ENCODE measurements at places on chromosomes 2 and 18. TPM values are rescaled to one million over a fixed set of nuclear protein-coding genes. Genes with fewer than 3 reads are reported as not detected.

Gene IL37
- total RNA-seq = not detected

Gene SOCS6
- 15.6 TPM for total RNA-seq

Gene ELOA2
- total RNA-seq = not detected

Gene KCNJ13
- total RNA-seq = not detected

Gene ATF2
- total RNA-seq = 49.3 TPM

Gene PPP4R1
- total RNA-seq = 65.7 TPM

Gene CCDC74B
- 10.4 TPM for total RNA-seq

Gene MEIS1
- 51.5 TPM for total RNA-seq
